Progenitor cell of endocrine pancreas (in vitro differentiated cells): ENCODE measurements at places on chromosomes 4 and X.

DNA sequence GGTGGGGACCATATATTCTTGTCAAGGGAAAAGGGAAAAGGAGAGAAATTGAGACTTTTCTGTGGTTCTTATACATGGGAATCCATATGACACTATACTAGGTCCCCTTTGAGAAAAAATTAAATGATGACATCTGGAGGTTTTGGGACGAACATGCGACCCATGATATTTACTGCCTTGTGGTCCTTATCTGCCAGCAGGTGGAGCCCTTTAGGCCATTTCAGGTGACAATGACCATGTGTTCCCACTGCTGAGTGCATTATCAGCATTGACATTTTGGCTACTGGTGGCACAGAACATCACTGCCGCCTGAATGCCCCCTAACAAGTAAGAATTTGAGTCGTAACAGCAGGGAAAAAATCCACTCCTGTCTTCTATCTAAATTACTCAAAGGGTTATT is 843.4 kb downstream of the FSTL5 start:
- no peak for DNase-seq

DNA sequence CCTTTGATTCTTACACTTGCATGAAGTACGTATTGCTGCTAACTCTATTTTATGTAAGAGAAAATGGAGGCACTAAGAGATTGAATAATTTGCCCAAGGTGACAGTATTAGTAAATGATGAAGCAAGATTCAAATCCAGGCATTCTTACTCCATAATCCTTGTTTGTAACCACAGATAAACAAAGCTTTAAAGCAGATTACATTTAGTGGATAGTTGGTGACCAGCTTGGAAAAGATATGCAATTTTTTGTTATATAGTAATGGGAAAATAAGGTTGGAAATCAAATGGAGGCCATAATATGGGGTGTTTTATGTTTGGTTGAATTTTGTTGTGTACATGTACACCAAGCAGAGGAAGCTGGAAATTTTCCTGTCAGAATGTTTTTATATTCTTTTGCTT is 30.8 kb downstream of the MND1 start:
- no peak for DNase-seq

DNA sequence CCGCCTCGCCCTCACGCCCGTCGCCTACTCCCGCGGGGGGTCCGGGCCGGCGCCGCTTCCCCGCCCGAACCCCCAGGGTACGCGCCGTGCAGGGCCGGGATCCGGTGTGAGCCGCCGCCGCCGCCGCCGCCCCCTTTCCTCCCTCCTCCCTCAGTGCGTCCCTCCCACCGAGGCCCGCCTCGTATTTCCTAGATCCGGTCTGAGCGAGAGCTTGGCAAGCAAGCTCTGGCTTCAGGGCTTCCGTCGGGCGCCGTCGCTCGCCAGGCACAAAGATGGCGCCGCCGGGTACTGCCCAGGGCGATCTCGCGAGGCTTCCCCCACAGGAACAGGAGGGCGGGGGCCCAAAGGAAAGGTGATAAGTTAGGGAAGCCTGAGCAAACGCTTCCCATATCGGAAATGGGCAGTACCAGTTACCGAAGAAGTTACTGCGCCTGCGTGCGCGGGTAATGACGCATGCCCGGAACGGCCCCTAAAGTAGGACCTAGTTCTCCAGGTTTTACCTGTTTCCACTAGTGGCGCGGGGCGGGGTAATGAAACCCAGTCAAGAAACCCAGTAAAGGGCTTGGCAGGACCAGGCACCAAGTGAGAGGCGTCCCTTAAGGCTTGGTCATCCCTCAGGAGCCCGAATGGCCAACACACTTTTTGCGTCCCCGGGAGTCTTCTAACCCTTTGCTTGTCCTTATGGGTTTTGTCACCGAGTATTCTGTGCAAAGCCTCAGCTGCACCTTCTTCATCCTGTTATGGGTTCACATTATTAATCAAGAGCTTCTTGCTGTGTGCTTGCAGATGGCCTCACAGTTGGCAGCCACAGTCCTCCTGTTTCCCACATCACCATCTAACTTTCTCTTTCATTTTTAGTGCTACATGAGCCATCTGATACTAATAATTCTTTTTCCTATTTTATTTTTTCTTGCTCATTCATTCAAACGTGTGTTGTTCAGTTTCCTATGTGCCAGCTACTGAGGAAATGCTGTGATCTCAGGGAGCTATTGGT is at the start of gene TAB3:
TAB3 (minus strand) TSS at position 108 of the 994 bp plus-strand sequence. CDS start 29,666 bp downstream, outside the sequence.
- peak; percentile 82 for DNase-seq

GRCh38 chrX:21412029-21412428 is 37.8 kb downstream of the CNKSR2 start:
- DNase-seq, result no peak

DNA sequence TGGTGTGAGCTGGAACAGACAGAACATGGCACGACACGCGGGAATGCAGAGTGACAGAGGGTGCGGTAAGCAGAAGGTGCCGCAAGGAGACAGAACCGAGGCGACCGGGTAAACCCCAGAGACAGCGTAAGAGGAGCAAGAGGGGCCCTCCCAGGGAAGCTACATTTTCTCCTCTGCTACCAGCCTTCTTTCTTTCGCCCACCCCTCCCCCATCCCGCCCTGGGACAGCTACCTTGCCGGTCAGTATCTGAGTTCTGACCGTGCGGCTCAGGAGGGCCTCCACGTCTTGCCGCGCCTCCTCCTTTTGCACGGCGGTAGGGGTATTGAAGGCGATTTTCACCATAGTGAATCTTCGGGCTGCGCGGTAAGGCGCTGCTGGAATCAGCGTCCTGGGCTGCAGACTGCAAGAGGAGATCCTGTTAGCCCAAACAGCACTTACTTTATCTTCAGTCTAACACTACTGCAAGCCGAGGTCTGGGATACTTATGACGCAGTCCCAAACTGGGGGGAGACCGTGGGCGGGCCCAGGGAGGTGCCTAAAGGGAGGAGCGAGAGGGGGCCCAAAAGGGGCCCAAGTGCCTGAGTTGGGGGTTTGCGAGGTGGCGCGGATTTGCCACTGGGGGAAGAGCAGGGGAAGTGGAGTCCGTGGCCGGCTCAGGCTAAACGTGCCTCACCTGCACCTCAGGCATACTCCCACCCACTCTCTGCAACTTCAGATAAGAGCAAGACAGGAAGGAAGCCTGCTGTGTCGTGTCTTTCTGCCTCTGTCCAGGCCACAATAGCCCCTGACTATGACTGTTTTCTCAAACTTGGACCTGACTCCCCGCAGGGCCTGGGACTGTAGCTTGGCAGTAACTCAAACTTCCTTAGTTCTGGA is at the start of gene ITM2A:
ITM2A (minus strand) TSS at position 462 of the 877 bp plus-strand sequence; CDS start at position 343, 119 bp downstream.
- DNase-seq, result no peak

DNA sequence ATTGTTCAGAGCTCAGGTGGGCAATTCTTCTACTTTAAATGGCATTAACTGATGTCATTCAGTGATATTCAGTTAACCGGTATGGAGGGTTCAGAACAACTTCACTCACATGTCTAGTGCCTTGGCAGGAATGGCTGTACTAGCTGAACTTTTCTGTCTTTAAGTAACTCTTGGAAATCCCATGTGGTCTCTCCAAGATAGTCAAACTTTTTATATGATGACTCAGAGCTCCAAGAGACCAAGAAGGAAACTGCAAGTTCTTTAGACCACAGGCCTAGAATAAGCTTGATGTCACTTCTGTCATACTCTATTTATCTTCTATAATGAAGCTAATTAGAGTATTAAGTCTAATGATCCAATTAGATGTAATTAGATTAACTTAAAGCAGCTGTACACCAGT is 24.9 kb downstream of the LHFPL1 start:
- DNase-seq, result no peak

- no peak for DNase-seq
Observed at GRCh38 chr4:83516042-83516772, 19.7 kb upstream of the GPAT3 start.

DNA sequence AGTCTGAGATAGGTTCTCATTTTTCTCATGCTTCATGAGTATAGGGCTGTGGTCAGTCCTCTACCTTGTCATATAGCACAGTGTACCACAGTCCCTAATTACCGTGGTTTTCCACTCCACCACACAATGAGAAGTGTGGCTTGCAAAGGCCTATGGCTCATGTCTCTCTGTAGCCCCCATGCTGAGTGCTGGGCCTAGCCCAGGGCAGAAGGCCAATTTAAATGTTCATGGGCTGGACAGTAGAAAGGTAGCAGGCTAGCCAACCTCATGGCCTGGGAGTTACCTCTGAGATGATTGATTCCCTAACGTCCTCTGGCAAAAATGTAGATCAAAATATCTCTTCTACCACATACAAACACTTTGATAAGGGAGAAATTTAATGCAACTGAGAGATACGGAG is 222.5 kb downstream of the AFF2 start:
- DNase-seq, result no peak

- DNase-seq, result no peak
Observed at GRCh38 chrX:75038925-75039324, 113.7 kb upstream of the NEXMIF start.

- no peak for DNase-seq
Observed at GRCh38 chr4:20532116-20532790, 168.0 kb upstream of the PACRGL start.

GRCh38 chrX:576904-577560 is 53.6 kb upstream of the SHOX start:
- DNase-seq, result no peak

GRCh38 chrX:24870143-24870542 is 145.6 kb downstream of the ARX start:
- no peak for DNase-seq

DNA sequence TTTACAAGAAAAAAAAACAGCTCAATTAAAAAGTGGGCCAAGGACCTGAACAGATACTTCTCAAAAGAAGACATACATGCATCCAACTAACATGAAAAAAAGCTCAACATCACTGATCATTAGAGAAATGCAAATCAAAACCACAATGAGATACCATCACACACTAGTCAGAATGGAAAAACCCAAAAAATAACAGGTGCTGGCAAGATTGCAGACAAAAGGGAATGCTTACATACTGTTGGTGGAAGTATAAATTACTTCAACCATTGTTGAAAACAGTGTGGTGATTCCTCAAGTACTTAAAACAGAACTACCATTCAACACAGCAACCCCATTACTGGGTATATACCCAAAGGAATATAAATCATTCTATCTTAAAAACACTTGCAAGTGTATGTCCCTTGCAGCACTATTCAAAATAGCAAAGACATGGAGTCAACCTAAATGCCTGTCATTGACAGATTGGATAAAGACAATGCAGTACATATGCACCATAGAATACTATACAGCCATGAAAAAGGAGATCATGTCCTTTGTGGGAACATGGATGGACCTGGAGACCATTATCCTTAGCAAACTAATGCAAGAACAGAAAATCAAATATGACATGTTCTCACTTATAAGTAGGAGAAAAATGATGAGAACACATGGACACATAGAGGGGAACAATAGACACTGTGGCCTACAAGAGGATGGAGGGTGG is 97.6 kb downstream of the RAB28 start:
- no peak for DNase-seq

DNA sequence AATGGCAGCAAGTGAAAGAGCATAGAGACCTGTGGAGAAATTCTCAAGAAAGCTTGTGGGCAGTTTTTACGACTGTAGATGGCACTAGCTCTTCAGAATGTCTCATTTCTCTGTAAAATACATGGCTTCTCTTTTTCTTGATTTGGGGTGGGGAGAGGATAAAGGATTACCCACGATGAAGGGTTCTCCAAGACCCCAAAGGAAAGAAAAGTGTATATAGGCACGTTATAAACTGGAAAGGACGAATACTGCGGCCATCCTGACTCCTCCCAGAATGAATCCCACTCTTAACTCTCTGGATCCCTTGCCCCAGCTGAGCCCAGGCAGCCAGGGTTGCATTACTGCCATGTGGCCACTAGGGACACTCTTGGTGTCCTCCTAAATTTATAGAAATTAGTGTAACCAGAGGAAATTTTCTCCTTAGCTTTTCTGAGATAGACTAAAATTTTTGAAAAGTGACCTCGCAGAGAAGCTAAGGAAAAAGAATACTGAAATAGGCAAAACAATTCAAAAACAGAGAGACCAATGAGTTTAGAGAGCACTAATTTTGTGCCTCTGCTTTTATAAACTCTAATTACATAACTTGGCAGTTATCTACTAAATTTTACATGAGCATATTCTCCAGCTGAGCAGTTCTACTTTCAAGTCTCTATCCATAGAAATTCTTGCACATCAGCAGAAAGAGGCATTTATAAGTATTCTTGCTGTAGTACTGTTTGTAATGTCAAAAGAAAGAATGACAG is 37.8 kb upstream of the PCDH19 start:
- peak; percentile 30 for DNase-seq

- no peak for DNase-seq
Observed at GRCh38 chr4:128663325-128663724, 146.2 kb upstream of the JADE1 start.

GRCh38 chrX:133094098-133094731 is 2.7 kb downstream of the USP26 start:
- DNase-seq, result no peak

DNA sequence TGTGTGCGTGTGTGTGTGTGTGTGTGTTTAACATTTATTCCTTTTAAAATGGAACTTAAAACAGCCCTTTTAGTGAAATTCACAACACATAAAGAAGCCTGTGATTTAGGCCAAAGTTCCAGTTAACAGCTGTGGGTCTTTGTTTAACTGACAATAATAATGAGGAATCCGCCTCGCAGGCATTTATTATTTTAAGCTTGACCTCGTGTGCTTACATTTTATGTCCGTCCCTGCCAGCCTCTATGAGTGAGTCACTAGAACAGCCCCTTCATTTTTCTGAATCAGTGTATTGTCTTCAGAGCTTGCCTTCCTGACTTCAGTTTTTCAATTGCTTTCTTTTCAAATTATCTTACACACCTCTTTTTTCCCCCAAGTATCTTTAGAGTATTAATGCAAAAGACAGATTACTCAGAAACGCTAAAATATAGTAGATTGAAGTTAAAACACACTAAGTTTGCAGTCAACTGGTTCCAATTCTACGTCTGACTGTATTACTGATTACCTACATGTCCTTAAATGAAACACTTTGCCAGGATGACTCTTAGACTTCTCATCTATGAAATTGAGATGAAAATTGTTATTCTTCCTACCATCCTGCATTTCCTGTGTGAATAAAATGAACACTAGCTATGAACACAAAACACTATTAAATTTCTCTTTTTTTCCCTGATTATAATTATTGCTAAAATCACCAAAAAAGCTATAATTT is 319.6 kb upstream of the HS3ST1 start:
- no peak for DNase-seq
